KG1 (cell line): ENCODE measurements at places on chromosomes 1 and 21.
A peak's percentile ranks its signal among the peaks of the same experiment; 100 is the strongest.

GRCh38 chr1:161159087-161159912 lies at the start of gene USP21:
Gene USP21, plus strand, starts transcription at chr1:161159500. Its CDS starts 1,141 bp downstream, at chr1:161160641.
- peak; percentile 78 for DNase-seq

DNA sequence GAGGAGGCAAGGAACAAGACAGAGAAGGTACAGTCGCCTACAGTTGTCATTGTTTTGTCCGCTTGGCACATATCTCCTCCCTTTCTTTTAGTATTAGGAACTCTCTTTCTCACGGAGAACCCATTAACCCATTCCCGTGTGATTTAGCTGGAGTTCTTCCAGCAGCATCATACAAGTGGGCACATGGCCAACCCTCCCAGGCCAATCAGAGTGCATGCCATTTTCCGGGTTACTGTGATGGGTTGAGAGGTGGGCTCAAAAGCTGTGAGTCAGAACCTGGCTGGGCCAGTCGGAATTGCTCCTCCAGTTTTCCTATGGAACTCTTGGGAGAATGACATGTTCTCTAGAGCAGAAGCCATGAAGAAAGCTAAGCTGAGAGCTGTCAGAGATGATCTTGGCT lies 83.1 kb upstream of the SOD1 start:
- no peak for DNase-seq

DNA sequence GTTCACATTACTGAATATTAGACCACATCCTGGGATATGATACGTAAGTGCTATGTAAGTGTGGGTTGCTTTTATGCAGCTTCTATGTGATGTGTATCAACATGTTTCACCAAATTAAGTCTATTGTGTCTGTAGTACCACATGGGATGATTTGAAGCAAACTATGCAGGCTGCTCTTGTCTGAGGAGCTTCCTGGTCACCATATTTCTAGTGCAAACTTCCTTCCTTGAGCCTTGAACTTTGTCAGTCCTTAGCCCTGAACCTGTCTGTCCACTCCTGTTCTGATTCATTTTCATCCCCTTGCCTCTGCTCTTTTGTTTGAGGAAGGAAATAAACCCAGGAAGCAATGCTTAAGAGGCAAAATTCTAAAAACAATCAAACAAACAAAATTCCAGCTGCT lies 117.5 kb upstream of the VANGL1 start:
- DNase-seq: no peak

GRCh38 chr1:185474440-185475149 lies 157.6 kb upstream of the IVNS1ABP start:
- DNase-seq: no peak

- no peak for DNase-seq
Measured at GRCh38 chr1:31675161-31675560, 28.7 kb downstream of the COL16A1 start.

- DNase-seq: peak; percentile 88
Measured at GRCh38 chr1:202143768-202144401, 652 bp downstream of the ARL8A start.

- DNase-seq: no peak
Measured at GRCh38 chr21:16028142-16028541, 298.4 kb downstream of the USP25 start.

- no peak for DNase-seq
Measured at GRCh38 chr1:24018611-24019580, 38.8 kb upstream of the SRSF10 start.

- DNase-seq: no peak
Measured at GRCh38 chr1:203751051-203751450, 13.9 kb upstream of the LAX1 start.

GRCh38 chr1:20484519-20485462 lies 1.2 kb downstream of the CAMK2N1 start:
- DNase-seq: no peak

DNA sequence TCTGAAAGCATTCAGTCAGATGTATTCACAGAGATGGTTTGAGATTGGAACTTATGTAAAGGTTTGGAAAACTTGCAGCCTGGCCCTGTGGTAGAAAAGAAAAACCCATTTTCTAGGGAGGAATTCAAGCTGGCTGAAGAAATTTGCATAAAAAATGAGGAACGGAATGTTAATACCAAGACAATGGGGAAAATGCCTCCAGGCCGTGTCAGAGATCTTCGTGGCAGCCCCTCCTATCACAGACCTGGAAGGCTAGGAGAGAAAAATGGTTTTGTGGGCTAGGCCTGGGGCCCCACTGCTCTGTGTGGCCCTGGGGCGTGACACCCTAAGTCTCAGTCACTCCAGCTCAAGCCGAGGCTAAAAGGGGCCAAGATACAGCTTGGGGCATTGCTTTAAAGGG lies 26.7 kb downstream of the NME7 start:
- DNase-seq: no peak

DNA sequence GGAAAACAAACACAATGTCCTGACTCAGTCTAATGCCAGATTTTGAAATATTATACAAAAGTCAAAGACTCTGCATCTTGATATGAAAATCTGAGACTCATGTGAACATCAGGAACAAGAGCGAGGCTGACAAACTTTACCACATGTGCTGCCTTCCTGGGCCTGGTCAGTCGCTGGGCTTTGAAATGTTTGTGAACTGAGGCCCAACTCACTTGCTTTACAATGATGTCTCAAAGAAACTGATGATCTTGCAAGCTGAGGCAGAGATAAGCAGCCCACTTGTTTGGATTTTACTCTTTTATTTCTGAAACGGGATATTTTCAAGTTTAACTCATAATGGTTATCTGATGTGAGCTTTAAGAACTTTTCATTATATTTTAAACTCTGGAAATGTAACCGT lies 2.1 kb downstream of the BCAR3 start:
- DNase-seq: no peak

GRCh38 chr1:117110774-117111173 lies 10.8 kb downstream of the TRIM45 start:
- no peak for DNase-seq

DNA sequence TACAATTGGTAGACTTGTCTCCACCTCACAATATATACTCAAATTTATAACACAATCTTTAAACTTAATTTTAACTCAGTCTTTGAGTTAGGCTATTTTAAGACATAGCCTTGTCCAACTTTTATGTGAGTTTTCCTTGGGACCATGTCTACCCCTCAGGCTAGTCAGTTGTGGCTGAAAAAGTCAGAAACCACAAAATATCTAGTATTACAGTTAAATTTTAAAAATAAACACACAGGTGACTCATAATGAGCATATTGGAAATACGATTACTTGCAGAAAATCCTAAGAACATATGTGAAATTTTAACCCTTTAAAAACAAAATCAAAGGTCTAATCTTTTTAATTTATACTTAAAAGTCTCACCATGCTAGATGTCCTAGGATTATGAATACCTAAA lies 4.8 kb upstream of the ASB17 start:
- DNase-seq: no peak
